ENCODE measurements at places on chromosomes 1 and 21. TPM values are rescaled to one million over a fixed set of nuclear protein-coding genes. Genes with fewer than 3 reads are reported as not detected.

DNA sequence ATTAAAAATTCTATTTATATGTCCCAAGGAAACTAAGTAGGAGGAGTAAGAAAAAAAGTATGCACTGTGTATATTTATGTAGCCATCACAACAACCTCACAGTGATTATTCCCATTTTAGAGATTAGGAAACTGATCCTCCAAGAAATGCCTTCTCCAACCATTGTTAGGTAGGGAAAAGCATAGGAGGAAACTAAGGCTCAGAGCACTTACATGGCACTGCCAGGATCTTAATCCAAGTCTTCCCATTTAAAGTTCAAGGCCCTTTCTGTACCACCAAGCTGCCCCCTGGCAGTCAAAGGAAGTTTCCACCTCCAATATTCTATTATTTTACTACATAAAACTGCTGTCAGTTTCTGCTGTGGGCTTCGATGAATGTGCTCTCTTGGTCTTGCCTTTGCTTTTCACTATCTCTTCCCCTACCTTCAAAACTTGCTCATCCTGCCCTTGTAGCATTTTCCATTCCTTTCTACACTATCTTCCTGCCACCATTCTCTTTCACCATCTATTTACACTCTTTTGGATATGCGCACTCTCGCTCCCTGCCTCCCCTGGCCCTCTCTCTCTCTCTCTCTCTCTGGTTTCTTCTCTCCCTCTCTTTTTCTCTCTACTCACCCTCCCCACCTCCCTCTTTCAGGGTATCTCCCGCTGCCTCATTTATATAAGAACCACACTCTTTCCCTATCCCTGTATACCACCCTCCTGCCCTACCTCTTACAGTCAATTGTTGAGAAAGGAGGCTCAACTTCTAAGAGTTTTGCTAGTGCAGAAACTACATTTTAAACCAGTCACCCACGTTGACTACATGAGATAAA is 34.0 kb downstream of the PUM1 start:
- H3K4me3 ChIP-seq = no peak overlapping the region
- no peak for DNase-seq
- H3K27ac ChIP-seq = no peak overlapping the region
- no peaks in the 10 kb centered on the region for H3K27me3 ChIP-seq

- no peak for DNase-seq
- H3K4me3 ChIP-seq = no peak overlapping the region
- no peaks in the 10 kb centered on the region for H3K27me3 ChIP-seq
- no peaks in the 10 kb centered on the region for H3K36me3 ChIP-seq
- H3K4me1 ChIP-seq = no peaks in the 10 kb centered on the region
These were observed 11.3 kb downstream of the SPEN start for GRCh38 chr1:15858672-15859372.

GRCh38 chr1:47841356-47841755 is 155.8 kb downstream of the TRABD2B start:
- no peaks in the 10 kb centered on the region for H3K4me1 ChIP-seq
- H3K36me3 ChIP-seq = no peaks in the 10 kb centered on the region
- H3K27me3 ChIP-seq = no peaks in the 10 kb centered on the region
- H3K4me3 ChIP-seq = no peak overlapping the region
- DNase-seq = no peak

GRCh38 chr1:182791281-182792179 is 2.0 kb downstream of the NPL start:
- H3K4me3 ChIP-seq = no peak overlapping the region
- H3K36me3 ChIP-seq = peaks cover 11% of the 10 kb centered on the region
- no peak overlapping the region for H3K27ac ChIP-seq
- H3K27me3 ChIP-seq = no peaks in the 10 kb centered on the region
- peaks cover 17% of the 10 kb centered on the region for H3K4me1 ChIP-seq
- no peak for DNase-seq

NES gene
- 189 TPM for total RNA-seq

DNA sequence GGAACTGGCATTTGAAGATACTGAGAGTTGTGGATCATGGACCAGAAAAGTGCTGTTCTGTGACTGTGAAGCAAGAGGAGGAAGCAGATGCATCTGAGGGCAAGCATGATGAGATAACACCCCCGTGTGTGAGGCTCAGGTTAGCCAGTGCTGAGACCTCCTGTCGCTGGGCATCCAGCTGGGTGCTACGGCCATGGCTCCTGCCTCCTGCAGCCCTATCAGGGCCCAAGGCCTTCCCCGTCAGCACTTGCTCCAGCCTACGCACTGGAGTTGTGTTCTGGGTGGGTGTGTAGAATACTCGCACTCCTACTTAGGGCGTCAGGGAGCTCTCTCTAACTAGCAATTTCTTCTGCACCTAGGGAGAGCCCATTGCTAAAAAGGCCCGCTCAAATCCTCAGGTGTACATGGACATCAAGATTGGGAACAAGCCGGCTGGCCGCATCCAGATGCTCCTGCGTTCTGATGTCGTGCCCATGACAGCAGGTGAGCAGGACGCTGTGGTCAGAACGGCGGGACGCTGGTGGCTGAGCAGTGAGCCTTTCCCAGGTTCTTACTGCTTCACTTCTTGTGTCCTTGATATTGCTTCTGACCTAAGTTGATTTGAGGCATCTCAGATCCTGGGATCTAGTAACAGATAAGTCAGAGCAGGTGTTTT is 6.5 kb downstream of the PPIE start:
- no peaks in the 10 kb centered on the region for H3K27me3 ChIP-seq
- no peak overlapping the region for H3K27ac ChIP-seq
- peaks cover 90% of the 10 kb centered on the region for H3K36me3 ChIP-seq
- DNase-seq = no peak
- H3K4me1 ChIP-seq = no peaks in the 10 kb centered on the region

GRCh38 chr1:54547601-54548388 is at the start of gene ACOT11:
TSS of gene ACOT11 (plus strand) at chr1:54548228. CDS start at chr1:54548310, 82 bp downstream.
- peaks cover 37% of the 10 kb centered on the region for H3K4me1 ChIP-seq
- H3K27me3 ChIP-seq = no peaks in the 10 kb centered on the region
- no peaks in the 10 kb centered on the region for H3K36me3 ChIP-seq
- peak within 1 kb of the TSS; percentile 51 for H3K4me3 ChIP-seq
- H3K27ac ChIP-seq = peak within 1 kb of the TSS; percentile 98
- peak; percentile 96 for DNase-seq

ACKR1 gene
- total RNA-seq = 56.0 TPM

DNA sequence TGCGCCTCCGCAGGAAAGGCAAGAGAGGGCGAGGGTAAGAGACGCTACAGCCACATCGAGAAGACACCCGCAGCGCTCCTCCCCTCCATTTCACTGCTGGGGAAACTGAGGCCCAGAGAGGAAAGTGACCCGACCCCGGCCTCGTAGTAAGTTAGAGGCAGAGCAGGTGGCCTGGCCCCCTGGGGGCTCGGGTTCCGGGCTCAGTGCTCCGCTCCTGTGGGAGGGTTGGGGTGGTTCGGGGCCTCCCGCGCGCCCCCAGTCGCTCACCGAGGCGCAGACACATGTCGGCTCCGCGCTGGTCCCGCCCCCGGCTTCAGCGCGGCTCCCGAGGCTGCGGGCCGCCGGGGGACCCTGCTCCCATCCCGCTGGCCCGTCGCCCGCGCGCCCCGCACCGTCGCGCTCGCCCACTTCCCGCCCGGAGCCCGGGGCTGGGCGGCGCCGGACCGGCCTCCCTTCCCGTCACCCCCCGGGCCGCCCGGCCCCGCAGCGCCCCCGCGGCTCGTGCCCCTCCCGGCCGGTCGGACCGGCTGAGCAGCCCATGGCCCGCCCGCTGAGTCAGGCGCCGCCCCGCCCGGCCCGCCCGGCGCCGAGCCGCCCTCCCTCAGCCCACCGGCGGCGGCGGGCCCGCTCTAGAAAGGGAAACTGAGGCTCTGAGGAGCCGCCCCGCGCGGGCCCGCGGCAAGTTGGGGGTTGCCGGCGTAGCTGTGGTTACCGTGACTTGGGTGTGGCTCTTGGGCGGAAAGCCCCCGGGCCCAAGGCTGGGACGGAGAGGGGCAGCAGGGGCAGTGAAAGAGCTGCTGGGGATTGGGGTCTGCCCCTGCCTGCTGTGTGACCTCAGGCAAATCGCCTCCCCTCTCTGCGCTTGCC is at the start of gene TMEM54:
TMEM54 (minus strand) TSS at position 434 of the 867 bp plus-strand sequence; CDS start at position 283, 151 bp downstream.
- peak within 1 kb of the TSS; percentile 51 for H3K27ac ChIP-seq
- no peaks in the 10 kb centered on the region for H3K36me3 ChIP-seq
- H3K4me1 ChIP-seq = peaks cover 8% of the 10 kb centered on the region

LHX8 gene
- not detected for total RNA-seq

ANGPTL3 gene
- total RNA-seq = not detected

DNA sequence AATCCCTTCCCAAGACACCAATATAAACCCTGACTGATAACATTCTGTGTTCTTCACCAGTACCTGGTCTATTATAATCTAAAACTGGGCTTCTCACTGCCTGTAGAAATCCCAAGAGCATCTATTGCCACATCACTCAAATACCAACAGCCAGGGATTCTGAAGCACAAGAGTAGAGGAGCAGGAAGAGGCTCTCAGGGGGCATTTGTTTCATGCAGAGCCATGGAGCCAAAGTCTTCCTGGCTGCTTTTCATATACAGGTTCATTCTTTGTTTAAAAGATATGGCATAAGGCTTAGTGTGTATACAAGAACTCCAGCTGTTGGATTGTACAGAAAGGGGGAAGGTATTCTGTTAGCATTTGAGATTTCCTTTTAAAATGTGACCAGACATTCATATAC is 38.2 kb upstream of the USH2A start:
- H3K27ac ChIP-seq = no peak overlapping the region
- H3K27me3 ChIP-seq = no peaks in the 10 kb centered on the region
- no peak overlapping the region for H3K4me3 ChIP-seq
